ENCODE measurements at places on chromosomes 3 and 15.

GRCh38 chr3:28624084-28624483, 275.5 kb upstream of the AZI2 start:
- no peak for DNase-seq

GRCh38 chr3:11591002-11591355, 52.7 kb downstream of the VGLL4 start:
- DNase-seq: no peak

DNA sequence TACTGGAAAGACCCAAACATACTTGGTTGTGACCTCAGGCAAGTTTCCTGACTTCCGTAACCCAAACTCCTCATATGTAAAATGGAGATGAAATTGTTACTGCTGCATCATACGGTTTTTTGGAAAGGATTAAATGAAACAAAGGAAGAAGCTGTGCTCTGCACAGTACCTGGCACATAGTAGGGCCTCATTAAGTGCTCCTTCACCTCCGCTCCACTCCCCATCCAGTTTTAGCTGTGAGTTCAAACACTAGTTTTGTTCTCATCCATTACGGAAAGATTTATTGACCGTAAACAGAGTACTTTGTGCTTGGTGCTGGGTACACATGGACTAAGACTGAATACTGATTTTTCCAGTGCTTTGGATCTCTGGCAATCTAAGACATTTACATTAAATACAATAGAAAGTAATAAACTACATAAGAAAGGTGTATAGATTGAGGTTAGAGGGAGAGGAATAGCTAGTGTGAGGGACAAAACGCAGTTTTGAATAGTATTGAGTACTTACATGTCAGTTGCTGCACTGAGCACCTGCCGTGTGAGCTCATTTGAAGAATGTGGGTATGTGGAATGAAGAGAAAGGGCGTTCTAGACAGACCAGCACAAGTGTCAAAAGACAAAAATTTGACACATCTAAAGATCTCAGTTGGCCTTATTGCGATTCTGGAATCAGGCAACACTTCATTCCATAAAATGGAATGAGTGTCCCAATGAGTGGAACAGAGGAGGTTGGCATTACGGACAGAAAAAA, 594 bp upstream of the ICE2 start:
- DNase-seq: no peak

DNA sequence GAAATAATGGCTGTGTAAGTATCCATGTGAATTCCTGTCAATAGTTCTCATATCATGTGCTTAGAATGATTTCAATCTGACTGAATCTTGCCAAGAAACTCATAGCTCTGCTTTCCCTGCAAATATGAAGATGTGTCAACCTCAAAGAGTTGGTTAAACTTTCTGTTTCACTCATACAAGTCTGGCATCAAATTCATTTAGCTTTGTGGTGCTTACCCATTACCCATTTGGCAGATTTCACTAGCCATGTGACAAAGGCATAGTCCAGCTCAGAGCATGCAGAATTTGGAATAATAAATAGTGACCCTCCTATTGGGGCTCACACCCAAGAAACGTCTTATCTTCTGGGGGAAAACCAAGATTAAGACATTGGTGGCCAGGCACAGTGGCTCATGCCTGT, 256.6 kb upstream of the TPRG1 start:
- DNase-seq: no peak
